AG20443 (cell line): ENCODE measurements at places on chromosomes 2 and 18.

DNA sequence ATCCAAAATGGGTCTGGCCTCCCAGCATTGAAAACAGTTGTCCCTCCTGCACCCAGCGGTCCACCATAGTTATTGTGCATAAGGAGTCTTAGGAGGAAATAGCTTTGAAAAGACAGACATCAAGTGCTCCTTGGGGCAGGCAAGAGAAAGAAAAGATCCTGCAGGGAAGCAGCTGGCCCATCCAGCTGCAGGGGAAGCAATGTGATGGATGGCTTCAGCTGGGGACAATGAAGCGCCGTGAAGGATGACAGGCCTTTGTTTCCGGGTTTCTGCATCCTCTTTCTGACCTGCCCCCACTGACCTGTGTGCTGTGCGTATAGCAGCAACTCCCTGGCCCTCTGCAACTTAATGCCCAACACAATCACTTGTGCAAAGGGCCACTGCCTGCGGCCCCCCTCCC lies 142.9 kb upstream of the NCKAP5 start:
- DNase-seq, result no peak

DNA sequence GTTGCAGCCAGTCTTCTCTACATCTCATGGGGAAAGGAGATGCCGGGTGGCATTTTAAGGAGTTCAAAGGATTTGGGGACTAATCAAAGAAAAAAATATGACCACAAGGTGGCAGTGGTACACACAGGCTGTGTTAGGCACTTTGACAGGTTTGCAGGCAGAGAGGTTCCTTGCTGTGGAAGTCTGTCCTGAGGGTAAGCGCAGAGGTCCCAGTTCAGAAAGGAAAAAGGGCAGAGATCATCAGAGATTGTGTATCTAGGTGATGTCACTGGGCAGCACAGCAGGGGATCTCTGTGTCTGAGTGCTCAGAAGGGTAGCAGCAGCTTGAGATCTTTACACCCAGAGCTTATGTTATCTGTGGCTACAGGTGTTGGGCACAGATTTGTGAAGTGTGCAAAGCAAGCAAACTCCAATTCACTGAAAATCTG lies 231.4 kb downstream of the LRRTM1 start:
- DNase-seq, result peak; percentile 65

GRCh38 chr2:127649684-127650040 lies 3.7 kb downstream of the GPR17 start:
- DNase-seq, result peak; percentile 84

- no peak for DNase-seq
Measured at GRCh38 chr2:151205571-151205970, 56.1 kb downstream of the RBM43 start.

DNA sequence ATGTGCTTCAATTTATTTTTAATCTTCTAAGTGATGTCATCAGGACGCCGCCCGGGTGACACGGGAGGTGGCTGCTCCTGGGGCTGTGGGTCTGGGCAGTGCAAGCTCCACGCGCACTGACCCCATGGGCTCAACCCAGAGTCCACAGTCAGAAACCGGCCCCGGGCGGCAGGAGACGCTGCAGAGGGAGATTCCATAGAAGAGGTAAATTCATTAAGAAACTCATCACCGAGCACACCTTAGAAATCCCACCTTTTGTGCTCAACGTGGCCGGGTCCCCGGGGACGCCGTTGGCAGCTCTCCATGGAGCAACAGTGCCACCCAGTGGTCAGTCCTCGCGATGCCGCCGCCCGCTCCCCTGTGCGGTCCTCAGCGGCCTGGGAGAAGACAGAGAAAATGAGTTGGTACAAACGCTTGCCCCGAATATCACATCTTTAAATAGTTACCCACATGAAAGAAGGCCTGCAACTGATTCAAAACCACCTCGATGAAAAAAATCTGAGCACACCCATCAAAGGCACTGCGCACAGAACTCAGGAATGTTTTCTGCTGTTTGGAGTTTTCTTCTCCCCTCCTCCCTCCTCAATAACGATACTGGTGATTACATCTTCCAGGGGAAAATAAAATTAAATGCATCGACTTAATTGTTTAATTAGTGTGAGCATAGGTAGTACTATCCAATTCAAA lies 92.6 kb downstream of the CMPK2 start:
- peak; percentile 73 for DNase-seq

GRCh38 chr2:69789772-69790600 lies 39.5 kb upstream of the GMCL1 start:
- DNase-seq, result no peak

GRCh38 chr2:64485961-64486360 lies 32.0 kb downstream of the LGALSL start:
- DNase-seq, result peak; percentile 64

DNA sequence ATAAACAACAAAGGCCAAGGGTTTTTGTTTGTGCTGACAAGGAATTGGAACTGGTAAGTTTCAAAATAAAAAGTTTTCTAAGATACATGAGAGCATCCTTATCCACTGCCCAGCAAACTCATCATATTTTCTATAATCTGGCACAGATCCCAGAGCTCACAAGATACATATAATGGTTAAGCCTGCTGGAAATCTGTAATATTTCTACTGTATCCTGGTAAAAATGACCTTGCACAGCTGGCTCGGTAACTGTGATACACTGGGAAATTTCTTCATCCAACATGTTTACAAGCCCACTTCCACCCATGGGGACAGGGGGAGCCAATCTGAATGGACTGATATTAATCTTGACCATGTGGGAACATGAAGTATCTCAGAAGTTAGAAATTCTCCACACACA lies 425.4 kb upstream of the MMADHC start:
- no peak for DNase-seq

GRCh38 chr2:34961822-34962221 lies 1362.7 kb upstream of the FAM98A start:
- no peak for DNase-seq

DNA sequence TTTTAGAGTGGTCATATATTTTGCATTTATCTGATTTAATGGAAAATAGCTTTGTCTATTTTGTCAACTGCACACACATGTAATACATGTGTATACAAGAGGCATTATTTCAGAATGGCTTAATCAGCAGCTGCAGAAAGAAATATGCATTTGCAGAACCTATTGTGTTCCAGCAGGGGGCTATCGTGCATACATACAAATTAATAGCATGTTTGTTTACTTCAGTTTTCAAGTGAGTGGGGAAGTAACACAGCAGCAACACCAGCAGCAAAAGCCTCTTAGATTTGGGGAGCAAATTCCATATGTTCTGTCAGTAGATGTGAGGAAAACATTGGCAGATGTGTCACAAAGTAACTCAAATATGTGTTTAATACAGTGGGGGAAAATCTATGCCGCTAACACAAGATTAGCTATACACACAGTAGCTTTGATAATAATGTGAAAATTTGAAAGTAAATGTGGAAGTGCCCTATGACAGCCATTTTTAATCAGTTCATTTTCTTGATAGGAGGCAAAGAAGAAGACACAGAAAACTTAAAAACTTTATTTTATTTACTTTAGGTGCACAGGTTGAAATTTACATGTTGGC lies 218.1 kb downstream of the WDR7 start:
- DNase-seq, result peak; percentile 41

GRCh38 chr2:70442301-70443077 lies 111.1 kb downstream of the TGFA start:
- no peak for DNase-seq

DNA sequence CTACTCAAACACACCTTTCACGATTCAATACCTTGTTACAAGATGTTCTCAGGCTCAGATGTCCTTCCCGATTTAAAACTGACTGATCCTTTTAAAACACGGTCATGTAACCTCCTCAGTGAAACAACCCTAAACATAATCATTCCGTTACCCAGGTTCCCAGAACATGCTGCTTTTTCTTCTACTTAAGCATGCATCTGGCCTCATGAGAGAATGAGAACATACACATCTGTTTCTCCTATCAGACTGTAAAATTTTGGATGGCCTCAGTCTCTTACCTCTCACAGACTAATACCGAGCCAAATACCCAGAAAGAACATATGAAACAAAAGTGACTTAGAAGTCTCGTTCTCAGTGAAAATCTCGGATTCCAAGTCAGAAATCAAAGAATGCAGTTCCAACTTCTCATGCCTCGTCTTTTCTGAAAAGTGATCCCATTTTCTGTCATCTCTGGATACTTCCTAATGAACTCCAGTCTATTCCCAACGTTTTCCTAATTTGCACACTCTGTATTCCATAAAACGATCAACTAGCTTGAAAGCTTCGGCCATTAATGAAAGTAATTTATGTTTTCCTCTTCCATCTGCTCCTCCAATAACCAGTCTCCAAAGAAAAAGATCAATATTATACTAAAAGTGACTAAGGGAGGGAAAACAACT lies 919 bp downstream of the SF3B1 start:
- DNase-seq, result no peak

GRCh38 chr2:105473011-105473410 lies 74.2 kb upstream of the FHL2 start:
- no peak for DNase-seq

DNA sequence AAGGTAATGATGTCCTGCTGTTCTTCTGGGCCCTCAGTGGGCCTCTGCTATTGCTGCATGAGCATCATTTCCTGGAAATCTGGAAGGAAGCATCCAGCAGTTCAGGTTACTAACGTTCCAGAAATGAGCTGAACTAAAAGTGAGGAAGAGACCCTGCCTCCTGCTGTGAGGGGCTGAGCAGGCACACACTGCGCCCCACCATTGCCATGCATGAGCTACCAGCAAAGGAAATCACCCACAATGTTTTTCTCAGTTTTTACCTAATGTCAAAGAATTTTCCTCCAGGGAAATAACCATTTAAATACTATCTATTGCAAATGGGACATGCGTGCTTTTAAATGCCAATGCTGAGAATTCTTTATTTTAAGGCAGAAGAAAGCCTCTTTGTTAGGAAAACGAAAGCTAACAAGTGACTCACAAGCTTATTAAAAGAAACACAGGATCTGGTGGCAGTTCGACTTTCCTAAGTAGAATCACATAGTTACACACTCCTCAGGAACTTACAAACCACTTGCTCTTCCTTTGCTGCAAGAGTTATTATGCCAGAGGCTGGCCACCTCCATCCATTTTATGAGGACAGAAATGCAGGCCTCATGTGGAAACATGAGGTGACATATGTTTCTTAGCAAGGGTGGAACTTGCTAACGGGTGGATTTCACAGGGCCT lies 152.6 kb upstream of the TTC39C start:
- peak; percentile 88 for DNase-seq

DNA sequence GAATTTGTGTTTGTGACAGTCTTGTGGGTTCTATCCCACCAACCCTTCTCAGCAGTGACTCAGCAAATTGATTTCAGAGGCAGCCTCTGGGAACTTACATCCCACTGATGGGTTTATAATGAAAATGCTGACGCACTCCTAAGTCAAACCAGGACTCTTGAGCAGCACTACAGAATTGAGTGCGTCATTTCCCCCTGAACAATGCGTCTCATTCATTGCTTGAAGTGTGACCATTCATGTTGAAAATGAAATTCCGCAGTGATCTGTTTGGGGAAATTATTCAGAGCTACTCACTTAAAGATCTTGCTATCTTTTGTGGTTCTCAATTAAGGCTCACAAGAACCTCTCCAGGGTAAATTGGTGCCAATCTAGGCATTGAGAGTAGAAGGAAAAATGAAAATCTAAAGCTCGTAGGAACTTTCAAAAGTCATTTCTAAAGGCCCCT lies 417.7 kb upstream of the SLC14A2 start:
- no peak for DNase-seq

DNA sequence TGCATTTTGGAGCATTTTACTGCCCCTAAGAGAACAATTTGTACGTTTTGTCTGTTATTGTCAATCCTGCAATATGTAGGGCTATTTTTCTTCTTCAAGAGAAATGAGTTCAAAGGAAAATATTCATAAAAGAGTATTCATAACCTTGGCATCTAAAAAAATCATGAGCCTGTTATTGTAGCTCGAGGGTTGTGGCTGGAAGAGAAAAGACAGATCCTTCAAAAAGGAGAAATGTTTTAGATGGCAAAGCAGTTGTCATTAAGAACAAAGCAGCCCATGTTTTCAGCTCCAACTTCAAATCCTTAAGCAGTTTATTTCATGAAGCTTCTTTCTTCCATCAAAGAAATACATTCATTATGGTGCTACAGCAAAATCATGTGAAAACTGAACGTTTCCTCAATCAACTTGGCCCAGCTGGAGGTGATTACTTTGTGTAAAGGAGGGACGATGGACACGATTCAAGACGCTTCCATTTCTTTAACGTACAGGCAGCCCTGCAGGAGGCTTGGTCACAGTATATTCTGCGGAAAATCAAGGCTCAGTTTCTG lies 31.4 kb downstream of the QPCT start:
- no peak for DNase-seq

DNA sequence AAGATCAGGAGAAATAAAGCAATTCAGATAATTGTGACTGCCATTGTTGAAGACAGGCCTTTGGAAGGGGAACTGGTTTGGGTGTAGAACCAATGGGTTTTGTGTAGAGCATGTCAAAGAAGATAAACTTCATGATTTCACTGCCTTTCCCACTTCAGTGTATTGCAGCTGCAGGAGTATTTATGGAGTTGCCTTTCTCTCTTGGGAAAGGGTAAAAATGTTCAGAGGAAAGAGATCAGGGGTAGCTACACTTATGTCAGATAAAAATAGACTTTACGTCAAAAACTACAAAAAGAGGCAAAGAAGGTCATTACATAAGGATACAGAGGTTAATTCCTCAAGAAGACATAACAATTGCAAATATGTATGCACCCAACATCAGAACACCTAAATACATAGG lies 249.4 kb downstream of the PLCL1 start:
- no peak for DNase-seq

DNA sequence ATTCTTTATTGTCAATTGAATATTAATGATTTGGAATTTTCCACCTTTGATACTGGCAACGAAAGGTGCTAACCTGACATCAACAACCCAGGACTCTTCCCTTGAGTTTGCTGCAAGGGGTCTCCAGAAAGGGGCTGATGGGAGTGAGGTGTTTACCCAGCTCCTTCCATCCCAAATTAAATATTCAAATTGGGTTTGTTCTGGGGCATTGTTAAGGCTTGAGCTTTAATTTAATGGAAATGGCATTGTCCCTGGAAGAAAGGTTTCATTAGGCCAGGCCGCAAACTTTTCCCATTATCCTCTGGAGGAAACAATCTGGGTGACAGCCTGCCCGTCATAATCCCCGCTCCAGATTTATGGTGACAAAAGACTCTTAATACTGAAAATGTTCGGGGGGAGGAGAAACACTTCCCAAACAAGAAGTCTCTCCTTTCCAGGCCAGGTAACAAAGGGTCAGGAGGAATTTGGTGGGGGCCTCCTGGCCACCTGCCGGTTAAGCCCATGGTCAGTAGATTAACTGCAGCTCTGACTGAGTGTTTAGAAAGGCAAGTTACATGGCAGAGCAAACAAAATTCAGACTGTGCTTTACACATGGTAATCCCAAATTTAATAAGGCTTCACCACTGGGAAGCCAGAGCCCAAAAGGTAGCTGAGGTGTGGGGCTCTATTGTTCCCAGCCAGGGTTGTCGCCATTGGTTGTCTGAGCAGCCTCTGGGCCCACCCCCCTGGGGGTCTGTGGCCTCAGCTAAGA lies 151.4 kb upstream of the SIX3 start:
- DNase-seq, result no peak

GRCh38 chr2:42569883-42570282 lies 1.5 kb downstream of the MTA3 start:
- DNase-seq, result no peak

- DNase-seq, result no peak
Measured at GRCh38 chr2:143842836-143843235, 677.1 kb downstream of the ZEB2 start.

- DNase-seq, result peak; percentile 84
Measured at GRCh38 chr2:3168230-3168891, 209.3 kb downstream of the EIPR1 start.
